Natural killer cell treated with Interleukin-12 subunit alpha and Interleukin-12 subunit beta and Interleukin-15 and Interleukin-18, amount 100 ng/mL, for 72 hours (primary cell): ENCODE measurements at places on chromosomes 4 and X. TPM values are rescaled to one million over a fixed set of nuclear protein-coding genes. Genes with fewer than 3 reads are reported as not detected.

Gene ARHGEF38
- total RNA-seq: not detected

DNA sequence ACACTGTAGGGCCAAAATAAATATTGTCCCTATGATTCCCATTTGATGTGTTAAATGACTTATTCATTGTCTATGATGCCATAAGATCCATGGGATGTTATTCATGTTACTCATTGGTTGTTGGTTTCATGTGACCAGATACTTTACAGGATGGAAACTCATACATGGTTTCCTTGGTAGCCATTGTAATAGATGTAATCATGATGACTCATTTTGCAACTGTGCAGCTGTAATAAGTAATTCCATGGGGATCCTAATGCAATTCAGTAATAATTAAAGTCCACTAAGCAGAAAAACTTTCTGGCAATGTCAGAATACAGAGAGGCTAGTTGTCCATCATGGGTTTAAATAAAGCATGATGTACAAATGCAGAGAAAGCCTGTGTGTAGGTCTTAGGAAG lies 389.7 kb upstream of the NR3C2 start:
- no peak overlapping the region for H3K4me3 ChIP-seq
- no peaks in the 10 kb centered on the region for H3K36me3 ChIP-seq
- H3K4me1 ChIP-seq: no peaks in the 10 kb centered on the region
- H3K27me3 ChIP-seq: no peaks in the 10 kb centered on the region
- H3K27ac ChIP-seq: no peak overlapping the region

- H3K27me3 ChIP-seq: no peaks in the 10 kb centered on the region
Observed at GRCh38 chr4:113080624-113081023, 31.2 kb downstream of the ANK2 start.

DNA sequence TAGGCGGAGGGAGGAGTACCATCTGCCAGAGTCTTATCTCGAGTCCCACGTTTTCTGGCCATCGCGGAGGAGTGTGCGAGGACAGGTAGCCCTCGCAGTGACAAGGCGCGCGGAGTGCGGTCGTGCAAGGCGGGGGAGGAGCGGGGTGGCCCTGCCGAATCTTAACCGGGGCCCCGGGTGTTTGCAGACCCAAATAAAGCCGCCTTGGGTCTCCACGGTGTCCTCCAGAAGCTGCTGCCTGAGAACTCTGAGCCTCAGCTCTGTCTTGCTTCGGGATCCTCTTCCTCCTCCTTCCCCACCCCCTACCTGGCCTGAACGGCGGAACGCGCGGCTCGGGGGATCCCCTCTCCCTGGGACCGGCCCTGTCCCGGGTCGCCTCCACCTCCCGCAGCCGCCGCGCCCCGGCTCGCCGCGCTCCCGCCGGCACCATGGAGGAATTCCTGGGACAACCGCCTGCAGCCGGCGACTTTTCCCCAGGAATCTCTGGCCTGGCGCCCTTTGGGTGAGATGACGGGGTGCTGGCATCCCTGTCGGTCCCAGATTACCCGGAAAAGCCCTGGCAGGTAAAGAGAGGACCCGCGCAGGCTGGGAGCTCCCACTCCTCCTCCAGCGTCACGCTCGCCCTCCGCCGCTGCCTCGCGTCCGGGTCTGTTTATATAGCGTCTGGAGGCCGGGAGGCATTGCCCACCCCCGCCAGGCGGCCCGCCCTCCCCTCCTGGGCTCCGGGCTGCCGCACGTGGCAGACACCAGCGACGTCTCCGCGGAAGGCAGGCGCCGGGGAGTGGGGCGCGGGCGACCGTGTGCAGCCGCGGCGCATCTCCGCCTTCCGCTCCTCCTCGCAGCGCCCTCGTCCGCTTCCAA lies at the start of gene GALNTL6:
Gene GALNTL6, plus strand, starts transcription at position 740 of the 861 bp plus-strand sequence.
- H3K36me3 ChIP-seq: peaks cover 13% of the 10 kb centered on the region
- no peak for DNase-seq
- no peak within 1 kb of the TSS for H3K27ac ChIP-seq
- no peaks in the 10 kb centered on the region for H3K4me1 ChIP-seq

DNA sequence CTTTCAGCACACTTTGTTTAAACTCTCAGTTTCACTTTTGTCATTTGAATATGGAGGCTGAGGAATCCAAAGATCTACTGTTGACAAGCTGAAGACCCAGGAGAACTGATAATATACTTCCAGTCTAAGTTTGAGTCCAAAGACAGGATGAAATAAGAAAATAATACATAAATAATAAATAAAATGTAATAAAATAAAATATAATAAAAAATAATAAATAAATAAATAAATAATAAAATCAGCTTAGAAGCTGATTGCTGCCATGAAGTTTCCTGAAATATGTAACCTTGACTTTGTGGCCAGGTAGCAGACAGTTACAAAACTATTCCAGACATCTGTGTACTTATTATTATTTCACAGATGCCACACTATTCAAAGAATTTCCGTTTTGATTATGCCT lies 55.0 kb downstream of the NPY2R start:
- H3K27me3 ChIP-seq: no peaks in the 10 kb centered on the region
- no peaks in the 10 kb centered on the region for H3K36me3 ChIP-seq
- no peak overlapping the region for H3K4me3 ChIP-seq
- DNase-seq: no peak
- H3K4me1 ChIP-seq: no peaks in the 10 kb centered on the region
- H3K27ac ChIP-seq: no peak overlapping the region

- no peak overlapping the region for H3K4me3 ChIP-seq
- peaks cover 16% of the 10 kb centered on the region for H3K27me3 ChIP-seq
- no peak for DNase-seq
- peak overlapping the region; percentile 15 for H3K27ac ChIP-seq
Observed at GRCh38 chr4:153109296-153109849, 94.9 kb upstream of the TRIM2 start.
